Glutamatergic neuron (in vitro differentiated cells): ENCODE measurements at places on chromosomes 5 and 9.

- DNase-seq, result no peak
These were observed 48.9 kb upstream of the CDKN2AIPNL start for GRCh38 chr5:134460551-134460950.

GRCh38 chr5:169012450-169012849 is 288.5 kb downstream of the SLIT3 start:
- no peak for DNase-seq

DNA sequence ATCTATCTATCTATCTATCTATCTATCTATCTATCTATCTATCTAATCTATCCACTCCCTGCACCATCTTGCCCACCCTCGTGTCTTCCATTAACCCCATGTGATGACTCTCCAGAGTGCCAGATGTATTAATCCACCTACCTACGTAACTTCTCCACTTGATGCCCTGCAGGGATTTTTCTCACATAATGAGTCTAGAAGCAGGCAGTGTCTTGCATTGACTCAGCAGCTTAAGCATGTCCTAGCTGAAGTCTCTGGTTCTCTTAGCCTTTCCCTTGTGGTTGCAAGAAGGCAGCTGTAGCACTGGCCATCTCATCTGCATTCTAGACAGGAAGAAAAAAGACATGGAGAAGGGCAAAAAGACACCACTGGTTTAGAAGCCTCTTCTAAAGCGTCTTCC is 96.7 kb upstream of the ALDH1B1 start:
- no peak for DNase-seq

DNA sequence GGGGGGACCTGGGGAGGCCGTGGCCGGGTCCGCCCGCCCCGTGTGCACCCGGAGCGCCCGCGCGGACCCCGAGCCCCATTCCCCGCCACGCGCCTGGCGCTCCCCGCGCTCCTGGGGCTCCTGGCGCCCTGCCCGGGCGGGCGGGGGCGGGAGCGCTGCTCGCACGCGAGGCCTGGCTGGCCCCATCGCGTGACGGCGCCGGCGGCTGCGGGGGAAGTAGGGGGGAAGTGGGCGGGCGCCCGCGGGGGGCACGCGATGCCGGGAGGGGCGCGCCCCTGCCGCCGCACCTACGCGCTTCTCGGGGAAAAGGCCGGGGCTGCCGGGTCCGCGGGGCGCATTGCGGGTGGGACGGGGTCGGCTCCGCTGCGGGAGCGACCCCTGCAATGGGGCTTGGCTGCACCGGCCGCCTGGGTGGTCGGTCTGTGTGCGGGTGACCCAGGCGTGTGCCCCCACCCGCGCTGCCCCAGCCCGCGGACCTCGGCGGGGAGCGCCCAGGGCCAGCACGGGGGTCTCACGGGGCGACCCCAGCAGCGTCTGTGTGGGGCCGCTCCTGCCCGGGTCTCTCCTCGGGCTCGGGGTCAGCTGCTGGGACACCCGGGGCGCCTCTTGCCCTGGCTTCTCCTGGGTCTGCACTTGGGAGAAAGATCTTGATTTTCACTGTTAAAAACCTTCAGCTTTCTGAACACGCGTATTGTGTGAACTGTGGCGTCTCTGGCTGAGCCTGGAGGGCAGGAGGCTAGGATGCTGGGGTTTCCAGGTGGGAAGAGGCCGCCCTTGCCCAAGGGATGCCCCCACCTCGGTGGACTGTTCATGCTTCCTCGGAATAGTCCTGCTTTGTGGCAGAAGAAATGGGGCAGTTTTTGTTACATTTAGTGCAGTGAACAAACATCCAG is 52.4 kb downstream of the AHRR start:
- DNase-seq, result peak; percentile 24

DNA sequence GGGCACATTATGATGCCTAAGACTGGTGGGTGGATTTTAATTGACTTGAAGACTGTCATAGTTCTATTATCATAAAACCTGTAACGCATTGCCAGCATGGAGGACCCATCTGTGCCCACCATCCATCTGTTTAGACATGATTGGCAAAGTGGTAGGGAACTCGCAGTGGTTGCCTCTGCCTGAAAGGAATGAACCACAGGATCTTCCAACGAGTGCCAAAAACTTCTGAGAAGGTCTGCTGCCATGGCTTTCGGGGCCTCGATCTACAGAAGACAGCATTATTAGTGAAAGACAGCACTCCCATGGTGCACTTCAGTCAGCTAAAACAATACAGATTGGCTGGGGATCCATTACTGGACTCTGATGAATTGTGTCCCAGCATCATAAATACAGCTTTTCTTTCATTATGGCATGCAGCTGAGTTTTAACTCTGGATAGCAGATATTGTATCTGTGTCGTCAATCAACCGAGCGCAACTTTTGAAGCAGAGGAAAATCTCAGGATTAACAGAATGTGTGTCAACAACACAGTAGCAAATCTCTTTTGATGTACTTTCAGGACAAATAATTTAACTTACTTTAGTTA is 74.3 kb downstream of the ZDHHC21 start:
- DNase-seq, result no peak

- no peak for DNase-seq
These were observed 7.4 kb downstream of the GALNT10 start for GRCh38 chr5:154197801-154198491.

- DNase-seq, result no peak
These were observed 6.7 kb downstream of the SLC4A9 start for GRCh38 chr5:140366589-140367255.

DNA sequence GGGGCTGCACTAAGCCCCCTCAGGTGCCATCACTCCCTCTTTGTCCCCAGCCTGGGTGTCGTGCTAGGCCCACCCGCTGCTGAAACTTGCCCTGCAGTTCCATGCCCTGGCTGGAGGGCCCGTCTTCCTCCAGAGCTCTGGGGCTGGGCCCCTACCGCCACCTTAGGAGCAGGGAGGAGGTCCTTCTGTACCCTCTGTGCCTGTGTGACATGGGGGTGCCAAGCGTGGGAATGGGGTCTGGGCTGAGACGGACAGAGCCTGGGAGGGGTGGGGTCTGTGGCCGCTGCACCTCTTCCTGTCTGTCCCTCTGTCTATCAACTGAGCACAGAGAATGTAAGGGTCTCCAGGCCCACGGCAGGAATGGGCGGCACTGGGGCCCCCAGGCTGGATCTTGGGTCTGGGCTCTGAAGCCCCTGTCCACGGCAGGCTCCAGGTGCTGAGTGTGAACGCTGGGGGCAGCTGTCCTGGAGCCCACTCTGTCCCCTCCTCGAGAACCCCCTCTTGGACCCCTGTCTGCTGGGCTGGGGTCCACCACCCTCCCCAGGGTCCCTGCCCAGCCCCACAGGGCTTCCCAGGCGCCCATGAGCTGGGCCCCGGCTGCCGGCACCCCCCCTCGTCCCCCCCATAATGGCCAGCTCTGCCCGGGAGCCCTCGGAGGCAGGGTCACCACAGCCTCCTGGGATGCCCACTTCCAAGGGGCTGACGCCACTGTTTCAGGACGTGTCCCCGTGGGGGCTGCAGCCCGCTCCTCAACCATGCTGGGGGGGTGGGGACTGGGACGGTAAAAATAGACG is 15.8 kb upstream of the NRARP start:
- no peak for DNase-seq

GRCh38 chr9:31683116-31683515 is 701.3 kb upstream of the ACO1 start:
- no peak for DNase-seq

DNA sequence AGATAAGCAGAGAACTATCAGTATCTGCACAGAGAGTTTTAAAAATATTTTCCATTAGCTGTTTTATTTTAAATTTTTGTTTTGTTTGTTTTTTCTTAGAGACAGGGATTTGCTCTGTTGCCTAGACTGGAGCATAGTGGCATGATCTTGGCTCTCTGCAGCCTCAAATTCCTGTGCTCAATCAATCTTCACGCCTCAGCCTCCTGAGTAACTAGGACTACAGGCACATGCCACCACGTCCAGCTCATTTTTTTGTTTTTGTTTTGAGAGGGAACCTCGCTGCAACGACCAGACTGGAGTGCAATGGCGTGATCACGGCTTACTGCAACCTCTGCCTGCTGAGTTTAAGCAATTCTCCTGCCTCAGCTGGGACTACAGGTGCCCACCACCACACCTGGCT is 138.2 kb upstream of the LPAR1 start:
- no peak for DNase-seq

DNA sequence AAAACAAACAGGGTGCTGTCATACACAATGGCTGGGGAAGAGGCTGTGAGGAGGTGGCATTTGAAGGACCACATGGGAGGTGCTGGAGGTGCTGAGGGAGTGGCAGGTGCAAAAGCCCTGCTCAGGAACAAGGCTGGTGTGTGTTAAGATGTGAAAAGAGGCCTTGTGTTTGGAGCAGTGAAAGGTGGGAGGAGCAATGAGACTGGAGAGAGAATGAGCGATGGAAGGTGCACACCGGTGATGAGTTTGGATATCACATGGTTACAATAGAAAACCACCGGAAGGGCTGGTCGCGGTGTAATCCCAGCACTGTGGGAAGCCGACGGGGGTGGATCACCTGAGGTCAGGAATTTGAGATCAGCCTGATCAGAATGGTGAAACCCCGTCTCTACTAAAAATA is 9.2 kb upstream of the FIBCD1 start:
- no peak for DNase-seq

DNA sequence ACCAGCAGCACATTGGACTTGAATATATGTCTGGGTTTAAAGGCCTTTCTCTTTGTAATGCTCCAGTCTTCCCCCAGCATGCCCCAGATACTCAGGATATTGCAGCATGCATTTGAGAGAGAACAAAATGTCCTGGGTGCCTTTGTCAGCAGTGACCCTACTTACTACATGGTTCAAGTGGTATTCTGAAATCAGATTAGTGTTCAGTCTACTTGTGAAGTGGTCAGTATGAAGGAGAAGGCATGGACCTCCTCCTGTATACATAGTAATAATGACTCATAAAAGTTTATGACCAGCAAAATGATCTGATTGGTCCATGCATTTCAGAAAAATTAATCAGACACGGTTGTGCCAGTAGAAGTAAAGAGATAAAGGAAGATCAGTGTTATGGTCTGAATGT is 25.4 kb downstream of the GPR21 start:
- DNase-seq, result no peak

- no peak for DNase-seq
These were observed 31.6 kb downstream of the ABLIM3 start for GRCh38 chr5:149172709-149173505.

DNA sequence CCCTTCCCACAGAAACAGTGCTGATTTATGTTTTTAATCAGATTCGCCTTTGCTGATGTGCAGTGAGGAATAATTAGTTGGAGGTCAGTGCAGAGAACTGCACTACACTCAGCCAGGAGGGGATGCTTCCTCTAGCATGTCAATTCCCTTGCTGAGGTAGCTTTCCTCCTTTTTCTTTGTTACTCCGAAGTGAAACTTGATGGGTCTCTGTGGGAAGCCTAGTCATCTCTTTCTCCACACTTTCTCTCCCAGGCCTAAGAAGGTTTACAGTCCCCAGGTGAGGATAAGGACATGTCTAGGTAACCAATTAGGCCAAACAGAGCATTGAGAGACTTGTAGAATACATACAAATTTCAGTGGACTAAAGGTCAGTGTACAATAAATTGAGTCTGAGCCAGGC is 461.8 kb downstream of the KIF4B start:
- no peak for DNase-seq

DNA sequence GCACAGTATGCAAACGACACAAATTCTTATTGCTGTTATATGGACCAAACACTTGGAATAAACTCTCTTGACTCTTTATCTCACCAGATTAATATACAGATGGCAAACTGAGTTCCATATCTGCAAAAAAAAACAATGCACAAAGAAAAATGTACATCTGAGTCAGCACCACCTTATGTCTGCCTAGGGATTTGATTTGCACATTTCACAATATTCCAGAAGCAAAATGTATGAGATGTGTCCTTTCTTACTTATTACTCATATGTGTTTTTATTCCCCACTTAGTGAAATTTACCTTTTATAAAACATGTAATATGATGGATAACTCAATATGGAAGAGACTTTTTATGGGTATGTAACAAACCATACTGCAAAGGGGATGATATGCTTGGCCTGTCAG is 236.9 kb downstream of the GLIS3 start:
- DNase-seq, result no peak

- no peak for DNase-seq
These were observed 264.7 kb downstream of the TRIM32 start for GRCh38 chr9:116951588-116952435.

DNA sequence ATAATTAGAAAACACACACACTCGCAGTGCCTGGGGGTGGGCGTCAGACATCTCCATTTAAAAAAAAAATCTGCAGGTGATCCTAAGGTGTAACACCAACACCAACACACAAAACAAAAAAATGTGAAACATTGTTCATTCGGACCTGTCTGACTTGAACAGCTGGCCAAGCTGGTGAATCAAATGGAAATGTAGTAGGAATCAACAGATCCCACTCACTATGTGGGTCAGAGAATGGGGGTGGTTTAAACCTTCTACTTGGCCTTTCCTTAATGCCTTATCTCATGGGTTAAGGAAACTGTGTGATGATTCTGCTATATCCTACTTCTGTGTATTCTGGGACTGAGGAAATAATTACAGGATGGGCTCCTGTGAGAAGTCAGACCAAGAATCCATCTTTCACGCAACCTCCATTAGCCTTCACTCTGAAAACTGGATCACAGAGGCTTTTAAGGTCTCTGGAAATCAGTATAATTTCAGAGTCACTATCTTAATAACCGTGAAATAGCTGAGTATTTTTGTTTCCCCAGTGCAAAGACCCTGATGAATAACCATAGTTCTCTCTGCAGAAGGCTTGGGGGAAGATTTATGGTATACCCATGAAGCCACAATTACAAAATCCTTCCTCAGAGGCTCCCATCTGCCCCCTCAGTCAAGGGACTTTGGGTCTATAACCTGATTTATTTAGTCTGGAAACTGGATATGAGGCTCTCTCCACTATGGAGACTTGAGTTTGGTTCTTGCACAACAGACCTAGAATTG is 17.2 kb upstream of the MCCC2 start:
- DNase-seq, result no peak

DNA sequence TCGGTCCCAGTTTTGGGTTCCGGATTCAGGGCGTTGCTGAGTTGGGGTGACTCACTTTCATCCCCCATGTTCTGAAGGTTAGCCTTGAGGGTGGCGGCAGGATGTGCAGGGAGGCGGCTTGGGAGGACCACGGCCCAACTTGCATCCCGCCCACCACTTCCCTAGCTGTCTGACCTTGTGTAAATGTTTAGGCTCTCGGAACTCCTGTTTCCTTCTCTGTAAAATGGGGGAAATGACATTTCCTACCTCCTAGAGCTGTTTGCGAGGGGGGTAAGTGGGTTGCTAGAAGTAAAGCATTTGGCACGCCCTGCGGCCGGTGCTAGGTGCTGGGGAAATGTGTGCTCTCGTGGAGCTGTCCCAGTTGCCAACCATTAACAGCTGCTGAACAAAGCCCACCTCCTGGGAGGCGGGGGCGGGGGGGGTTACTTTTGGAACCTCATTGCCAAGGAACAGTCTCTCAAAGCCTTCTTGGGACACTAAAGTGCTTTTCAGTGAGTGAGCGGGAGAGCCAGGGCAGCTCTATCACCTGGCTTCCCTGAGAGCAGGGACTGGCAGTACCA is 27.5 kb downstream of the PTGES2 start:
- no peak for DNase-seq

GRCh38 chr5:157900644-157901043 is 41.7 kb upstream of the CLINT1 start:
- DNase-seq, result no peak
